A673 (cell line): ENCODE measurements at places on chromosomes 6 and 20.

GRCh38 chr6:100877851-100878250 is 3.3 kb downstream of the ASCC3 start:
- DNase-seq, result no peak

GRCh38 chr20:36856691-36857635 is 19.0 kb upstream of the TLDC2 start:
- peak; percentile 32 for DNase-seq

DNA sequence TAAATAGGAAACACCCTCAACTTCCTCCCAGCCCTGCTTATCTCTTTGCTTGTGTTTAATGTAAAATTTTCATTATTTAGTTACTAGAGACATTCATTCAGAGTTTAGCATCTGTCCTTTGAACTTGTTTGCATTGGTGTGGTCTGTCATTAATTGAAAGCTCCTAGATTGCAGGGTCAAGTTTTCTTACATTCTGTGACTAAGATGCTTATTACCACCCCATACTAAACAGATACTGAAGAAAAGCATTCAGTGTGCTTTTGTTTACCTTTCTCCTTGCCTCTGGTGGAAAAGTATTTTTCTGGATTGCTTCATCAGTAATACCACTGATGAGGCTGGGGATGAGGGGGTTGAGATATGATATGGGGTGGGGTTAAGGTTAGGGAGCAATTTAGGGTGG is 199.0 kb downstream of the SAMD5 start:
- DNase-seq, result no peak

DNA sequence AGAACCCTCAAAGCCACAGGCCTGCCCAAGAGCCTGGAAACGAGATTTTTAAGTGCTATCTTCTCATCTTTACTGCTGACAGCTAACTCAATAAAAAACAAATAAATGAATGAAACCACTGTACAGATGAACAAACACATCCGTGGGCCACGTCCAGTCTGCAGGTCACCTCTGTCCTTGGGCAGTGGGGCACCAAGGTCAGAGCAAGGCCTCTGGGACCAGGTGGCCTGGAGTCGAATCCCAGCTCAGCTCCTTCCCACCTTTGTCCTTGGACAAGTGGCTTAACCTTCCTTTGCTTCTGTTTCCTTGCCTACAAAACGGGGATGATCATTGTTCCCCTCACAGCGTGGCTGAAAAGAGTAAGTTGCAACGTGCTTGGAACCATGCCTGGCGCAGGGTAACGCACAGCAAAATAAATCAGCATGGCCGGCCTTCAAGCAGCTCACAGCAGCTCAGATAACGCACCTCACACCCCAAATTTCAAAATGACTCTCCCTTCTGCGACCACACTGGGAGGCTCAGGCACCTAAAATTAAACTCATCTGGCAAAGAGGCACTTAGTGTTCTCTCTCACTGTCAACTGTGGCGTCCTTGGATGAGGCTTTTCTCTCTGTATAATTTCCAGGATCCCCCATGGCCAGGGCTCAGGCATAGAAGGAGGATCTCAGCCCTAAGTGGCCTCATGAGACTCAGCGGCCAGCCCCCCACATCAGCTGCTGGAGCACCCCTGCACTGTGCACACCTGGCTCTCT is 35.7 kb downstream of the RRBP1 start:
- DNase-seq, result no peak

DNA sequence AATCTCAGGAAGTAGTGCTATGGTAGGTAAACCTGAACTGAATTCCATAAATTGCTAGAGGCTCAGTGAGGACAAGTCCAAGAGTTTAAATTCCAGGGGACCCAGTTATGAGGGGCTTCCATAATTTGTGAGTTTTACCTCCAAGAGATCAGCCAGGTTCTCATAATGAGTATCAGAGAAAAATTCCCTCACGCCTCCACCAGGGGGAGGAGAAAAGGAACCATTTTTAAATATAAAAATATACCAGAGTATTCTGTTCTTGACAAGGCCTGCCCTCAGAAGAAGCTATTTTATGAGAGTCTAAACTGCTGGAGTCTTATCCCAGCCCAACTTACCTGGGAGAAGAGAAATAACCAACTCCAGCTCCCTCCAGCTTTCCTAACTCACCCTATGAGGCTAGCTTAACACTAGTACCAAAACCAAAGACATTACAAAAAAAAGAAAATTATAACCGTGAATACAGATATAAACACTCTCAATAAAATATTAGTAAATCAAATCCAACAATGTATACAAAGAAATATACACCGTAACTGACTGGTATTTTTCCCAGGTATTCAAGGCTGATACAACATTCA is 158.7 kb downstream of the TFAP2A start:
- peak; percentile 23 for DNase-seq
